ENCODE measurements at places on chromosomes 16 and 17.
A peak's percentile ranks its signal among the peaks of the same experiment; 100 is the strongest.

DNA sequence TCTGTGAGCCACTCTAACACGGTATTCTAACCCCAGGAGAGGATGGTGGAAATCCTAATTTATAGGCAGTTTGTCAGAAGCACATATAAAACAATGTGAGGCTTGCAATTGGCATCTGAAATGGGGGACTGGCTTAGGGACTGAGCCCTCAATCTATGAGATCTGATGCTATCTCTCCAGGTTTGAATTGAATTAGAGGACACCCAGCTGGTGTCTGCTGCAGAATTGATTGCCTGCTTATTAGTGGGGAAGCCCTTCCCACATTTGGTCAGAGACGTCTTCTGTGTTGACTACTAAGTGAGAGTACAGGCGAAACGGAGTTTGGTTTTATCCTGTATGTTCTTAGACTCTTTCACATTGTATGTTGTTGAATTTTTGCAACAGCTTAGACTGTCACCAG, 13.6 kb upstream of the TMIGD1 start:
- DNase-seq = no peak

GRCh38 chr16:89341279-89341678, 123.8 kb downstream of the ZNF778 start:
- DNase-seq = no peak

GRCh38 chr17:33200587-33200986, 92.5 kb downstream of the ASIC2 start:
- DNase-seq = no peak

DNA sequence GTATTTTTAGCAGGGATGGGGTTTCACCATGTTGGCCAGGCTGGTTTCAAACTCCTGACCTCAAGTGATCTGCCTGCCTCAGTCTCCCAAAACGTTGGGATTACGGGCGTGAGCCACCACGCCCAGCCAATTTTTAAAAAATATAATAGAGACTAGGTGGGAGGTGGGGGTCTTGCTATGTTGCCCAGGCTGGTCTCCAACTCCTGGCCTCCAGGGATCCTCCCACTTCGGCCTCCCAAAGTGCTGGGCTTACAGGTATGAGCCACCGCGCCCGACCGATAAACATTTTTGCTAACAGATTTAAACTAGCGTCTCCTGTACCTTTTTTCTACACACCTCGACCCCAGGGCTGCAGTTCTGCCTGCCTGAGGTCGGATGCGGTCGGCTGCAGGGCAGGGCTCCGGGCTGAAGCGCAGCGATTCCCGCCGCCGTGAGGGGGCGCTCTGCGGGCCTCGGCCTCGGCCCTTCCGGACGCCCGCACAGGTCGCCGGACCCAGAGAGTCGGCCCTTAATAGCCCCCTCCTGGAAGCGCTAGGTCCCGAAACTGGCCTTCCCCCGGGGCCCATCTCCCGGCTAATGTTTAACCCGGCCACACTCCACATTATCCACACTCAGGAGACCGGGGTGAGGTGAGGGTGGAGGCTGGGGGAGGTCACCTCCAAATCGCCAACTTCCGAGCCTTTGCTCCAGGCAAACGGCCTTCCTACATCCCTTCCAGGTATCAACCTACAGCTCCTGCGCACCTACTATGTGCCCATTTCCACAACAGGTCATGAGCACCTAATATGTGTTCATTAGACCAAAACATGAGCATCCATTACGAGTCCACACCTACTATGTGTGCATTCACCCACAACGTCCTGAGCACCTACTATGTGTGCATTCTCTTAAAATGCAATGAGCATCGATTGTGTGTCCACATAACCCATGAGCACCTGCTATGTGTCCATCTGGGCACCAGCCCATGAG, 2.0 kb upstream of the GLIS2 start:
- DNase-seq = no peak

- no peak for DNase-seq
Measured at GRCh38 chr17:81183807-81184206, 17.8 kb upstream of the AATK start.

GRCh38 chr16:24836836-24837235, 8.9 kb upstream of the SLC5A11 start:
- no peak for DNase-seq

DNA sequence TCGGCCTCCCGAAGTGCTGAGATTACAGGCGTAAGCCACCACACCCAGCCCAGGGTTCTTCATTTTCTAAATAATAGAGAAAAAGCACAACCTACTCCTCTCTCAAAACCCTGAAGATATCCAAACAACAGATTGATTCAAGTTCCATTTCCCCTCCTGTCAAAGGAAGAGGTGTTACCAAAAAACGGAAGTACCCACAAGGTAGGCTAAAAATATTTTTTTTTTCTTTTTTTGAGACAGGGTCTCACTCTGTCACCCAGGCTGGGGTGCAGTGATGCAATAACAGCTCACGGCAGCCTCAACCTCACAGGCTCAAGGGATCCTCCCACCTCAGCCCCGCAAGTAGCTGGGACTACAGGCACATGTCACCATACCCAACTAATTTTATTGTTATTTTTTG, 18.9 kb downstream of the UTP6 start:
- DNase-seq = no peak

DNA sequence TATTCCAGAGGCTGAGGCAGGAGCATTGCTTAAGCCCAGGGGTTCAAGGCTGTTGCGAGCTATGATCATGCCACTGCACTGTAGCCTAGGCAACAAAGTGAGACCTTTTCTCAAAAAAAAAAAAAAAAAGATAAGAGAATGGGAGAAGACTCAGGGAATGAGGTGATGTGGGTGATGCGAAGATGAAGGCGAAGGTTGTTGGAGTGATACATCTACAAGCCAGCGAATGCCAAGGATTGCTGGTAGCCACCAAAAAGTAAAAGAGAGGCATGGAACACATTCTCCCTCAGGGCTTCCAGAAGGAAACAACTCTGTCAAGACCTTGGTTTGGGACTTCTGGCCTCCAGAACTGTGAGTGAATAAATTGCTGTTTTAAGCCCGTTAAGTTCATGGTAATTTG, 26.0 kb upstream of the CNEP1R1 start:
- DNase-seq = no peak

DNA sequence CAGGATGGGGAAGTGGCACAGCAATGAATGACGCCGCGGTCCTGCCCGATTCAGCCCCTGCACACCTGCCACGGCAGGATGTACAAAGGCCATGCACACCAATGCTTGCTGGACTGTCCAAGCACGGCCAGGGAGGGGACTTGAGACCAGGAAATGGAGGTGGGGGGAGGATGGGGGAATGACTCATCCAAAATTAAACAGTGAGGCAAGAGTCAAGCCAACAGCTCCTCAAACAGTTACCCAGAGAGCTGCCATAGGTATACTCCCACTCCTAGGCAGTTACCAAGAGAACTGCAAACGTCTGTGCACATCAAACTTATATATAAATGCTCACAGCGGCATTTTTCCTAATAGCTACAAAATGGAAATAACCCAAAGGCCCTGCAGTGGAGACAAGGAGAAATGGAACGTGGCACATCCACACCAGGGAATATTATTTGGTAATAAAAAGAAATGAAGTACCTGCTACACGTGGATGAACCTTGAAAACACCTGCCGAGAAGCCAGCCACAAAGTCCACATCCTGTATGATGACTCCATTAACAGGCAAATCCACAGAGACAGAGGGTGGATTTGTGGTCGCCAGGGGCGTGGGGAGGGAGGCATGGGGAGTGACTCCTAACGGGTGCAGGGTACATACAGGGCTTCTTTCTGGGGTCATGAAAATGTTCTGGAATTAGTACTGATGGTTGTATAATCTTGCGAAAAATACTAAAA, 54.1 kb downstream of the VAC14 start:
- peak; percentile 14 for DNase-seq

- no peak for DNase-seq
Measured at GRCh38 chr16:3175157-3176093, 12.6 kb upstream of the OR1F1 start.

Measured in CD4-positive, alpha-beta memory T cell (primary cell).